NCI-H2081 (cell line): ENCODE measurements at places on chromosomes 6 and 20.

GRCh38 chr6:33008944-33009861 is at the start of gene HLA-DOA:
Gene HLA-DOA (minus strand): TSS chr6:33009591.
- peak; percentile 16 for DNase-seq

DNA sequence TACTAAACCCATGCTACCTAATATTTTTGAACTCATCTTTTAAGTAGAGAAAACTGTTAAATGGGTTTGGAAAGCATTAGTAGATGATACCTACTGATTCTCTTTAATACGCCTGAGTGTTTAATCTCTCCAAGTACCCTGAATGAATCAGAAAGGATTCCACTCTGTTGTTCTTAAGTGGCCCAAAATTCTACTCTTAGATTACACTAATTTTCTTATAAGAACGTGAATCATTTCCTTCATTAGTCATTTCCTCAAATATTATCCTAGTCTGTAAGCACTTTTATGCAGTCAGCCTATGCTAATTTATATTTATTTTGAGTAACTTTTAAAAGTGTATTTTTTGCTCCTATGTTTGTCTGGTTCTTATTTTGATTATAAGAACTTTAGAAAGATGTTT is 380.0 kb downstream of the BTBD9 start:
- no peak for DNase-seq

- DNase-seq: no peak
These were observed 6.6 kb upstream of the HEBP2 start for GRCh38 chr6:138397128-138398122.

DNA sequence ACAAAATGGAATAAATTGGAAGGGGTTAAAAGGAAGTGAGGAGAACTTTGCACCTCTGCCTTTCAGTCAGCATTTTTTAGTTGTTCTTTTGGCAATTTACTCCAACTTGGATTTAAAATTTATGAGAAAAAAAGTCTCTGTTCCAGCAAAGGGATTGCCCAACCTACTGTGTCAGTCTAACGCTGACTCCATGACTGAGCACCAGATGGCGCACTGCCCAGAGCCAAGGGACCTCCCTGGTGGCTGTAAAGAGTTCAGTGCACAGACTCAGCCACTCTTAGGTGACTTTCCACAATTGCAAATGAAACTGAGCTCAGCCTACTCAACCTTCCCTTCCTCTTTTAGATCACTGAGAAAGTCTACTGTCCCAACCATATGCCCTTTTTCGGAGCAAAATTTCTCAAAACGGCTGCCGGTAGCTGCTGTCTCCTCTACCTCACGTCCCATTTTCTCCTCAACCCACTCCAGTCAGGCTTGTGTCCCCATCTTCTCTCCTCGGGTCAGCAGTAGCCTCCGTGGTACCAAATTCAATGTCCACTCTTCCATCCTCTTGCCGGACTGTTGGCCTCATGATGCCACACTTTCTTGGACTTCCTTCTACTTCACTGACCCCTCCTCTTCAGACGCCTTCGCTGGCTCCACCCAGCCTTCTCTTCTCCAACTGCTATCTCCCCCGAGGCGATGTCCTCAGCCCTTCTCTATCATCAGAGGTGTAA is 38.7 kb downstream of the GSTA2 start:
- peak; percentile 93 for DNase-seq

- no peak for DNase-seq
These were observed 55.8 kb downstream of the ERMARD start for GRCh38 chr6:169807229-169807628.

DNA sequence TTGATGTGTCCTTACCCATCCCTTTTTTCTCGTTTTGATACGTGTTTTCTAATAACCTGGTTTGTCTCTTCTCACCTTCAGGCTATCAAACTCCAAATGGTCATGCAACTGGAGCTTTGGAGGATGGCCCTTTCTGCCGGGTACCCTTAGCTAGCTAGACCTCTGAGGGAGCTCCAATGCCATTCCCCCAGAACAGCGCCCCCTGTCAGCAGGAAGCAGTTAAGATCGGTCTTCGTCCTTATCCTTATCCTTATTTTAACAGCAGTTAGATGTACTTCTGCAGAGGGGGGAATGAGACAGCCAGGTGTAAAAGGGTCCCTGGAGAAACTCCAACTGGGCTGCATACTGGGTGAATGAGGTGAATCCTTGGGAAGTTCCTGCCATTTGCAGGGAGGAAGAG is 37.2 kb downstream of the SEL1L2 start:
- DNase-seq: no peak

GRCh38 chr20:23164176-23164601 is 78.1 kb upstream of the CD93 start:
- DNase-seq: no peak

GRCh38 chr6:150929416-150929815 is 63.9 kb downstream of the MTHFD1L start:
- no peak for DNase-seq

DNA sequence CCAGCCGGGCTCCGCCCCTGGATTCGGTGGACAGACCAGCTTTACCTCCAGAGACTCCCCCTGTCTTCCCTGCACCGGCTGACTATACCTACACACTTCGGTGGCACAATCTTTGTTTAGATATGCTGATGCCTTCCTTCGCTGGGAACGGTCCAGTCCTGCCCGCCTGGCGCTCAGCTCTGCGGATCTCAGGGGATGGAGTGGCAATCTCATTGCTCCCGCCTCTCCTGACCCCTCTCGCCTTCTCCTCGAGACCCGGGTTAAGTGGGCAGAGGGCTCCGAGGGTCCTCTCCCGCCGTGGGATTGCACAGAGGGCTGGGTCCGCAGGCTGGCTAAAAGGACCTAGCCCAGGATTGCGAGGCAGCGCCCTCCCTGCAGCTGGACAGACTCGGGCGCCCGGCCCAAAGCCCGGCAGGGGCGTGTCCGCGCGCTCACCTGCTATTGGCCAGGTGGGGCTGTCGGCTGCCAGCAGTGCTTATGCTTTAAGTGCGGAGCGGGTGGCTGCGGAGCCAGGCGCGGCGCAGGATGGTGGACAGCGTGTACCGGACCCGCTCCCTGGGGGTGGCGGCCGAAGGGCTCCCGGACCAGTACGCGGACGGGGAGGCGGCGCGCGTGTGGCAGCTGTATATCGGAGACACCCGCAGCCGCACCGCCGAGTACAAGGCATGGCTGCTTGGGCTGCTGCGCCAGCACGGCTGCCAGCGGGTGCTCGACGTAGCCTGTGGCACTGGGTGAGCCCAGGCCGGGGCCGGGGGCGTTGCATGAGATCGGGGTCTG is at the start of gene GNMT:
TSS of gene GNMT (plus strand) at position 512 of the 777 bp plus-strand sequence. CDS start at position 526, 14 bp downstream.
- peak; percentile 62 for DNase-seq

- DNase-seq: no peak
These were observed 184.0 kb downstream of the PDE7B start for GRCh38 chr6:136035378-136036070.

GRCh38 chr6:142192343-142192742 is 45.3 kb downstream of the VTA1 start:
- DNase-seq: no peak

- DNase-seq: no peak
These were observed 173.3 kb downstream of the CD83 start for GRCh38 chr6:14290772-14291330.

- DNase-seq: no peak
These were observed 100.9 kb downstream of the FYN start for GRCh38 chr6:111772381-111772780.

- DNase-seq: no peak
These were observed 34.3 kb upstream of the PRIM2 start for GRCh38 chr6:57283106-57283505.

- peak; percentile 66 for DNase-seq
These were observed 18.5 kb upstream of the ISM1 start for GRCh38 chr20:13202565-13202964.

GRCh38 chr20:325889-326644 is 715 bp downstream of the SOX12 start:
- DNase-seq: peak; percentile 48

GRCh38 chr6:42010185-42010891 is 40.0 kb upstream of the TAF8 start:
- no peak for DNase-seq

- peak; percentile 16 for DNase-seq
These were observed 48.2 kb downstream of the PLG start for GRCh38 chr6:160750276-160750689.

- peak; percentile 51 for DNase-seq
These were observed 534 bp downstream of the ZNF76 start for GRCh38 chr6:35259948-35260590.

DNA sequence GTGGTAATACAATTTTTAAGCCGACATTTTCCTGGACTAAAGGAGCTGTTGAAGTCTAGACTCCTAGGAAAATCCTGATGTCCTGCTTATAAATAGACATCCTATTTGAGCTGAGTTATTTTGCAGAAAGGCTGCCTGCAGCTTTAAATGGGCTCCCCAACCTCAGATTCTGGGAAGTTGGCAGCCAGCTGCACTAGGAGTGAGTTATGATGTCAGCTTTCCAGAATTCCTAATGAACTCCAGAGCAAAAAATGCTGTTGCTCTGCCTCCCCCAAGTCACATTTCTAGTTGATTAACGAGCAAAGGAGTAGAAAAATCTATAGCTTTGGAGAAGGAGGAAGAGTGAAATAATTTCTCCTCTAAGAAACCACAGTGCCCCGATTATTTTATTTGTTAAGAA is 346.3 kb upstream of the SULF2 start:
- no peak for DNase-seq

GRCh38 chr6:149503872-149504271 is 19.1 kb upstream of the ZC3H12D start:
- DNase-seq: no peak

- DNase-seq: no peak
These were observed 177.7 kb downstream of the MRPL14 start for GRCh38 chr6:43949551-43949991.

- DNase-seq: peak; percentile 3
These were observed 470.6 kb upstream of the AGPAT4 start for GRCh38 chr6:161744211-161745067.

DNA sequence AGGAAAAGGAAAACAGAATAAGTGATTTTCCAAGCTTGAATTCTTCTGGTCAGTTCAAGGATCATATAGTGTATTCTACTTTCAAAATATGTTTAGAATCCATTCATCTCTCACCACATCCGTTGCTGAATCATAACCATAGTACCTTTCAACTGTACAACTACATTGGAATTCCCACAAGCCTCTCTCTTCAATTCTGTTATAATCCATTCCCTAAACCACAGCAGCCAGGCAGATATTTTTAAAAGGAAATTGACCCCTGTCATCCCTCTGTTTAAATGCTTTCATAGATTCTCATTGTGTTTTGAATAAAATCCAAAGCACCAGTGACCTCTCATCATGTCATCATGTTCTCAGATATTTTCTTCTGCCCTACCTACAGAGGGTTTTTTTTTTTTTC is 412.7 kb downstream of the GRIK2 start:
- DNase-seq: no peak

GRCh38 chr6:168200571-168201134 is 118.9 kb downstream of the DACT2 start:
- no peak for DNase-seq

DNA sequence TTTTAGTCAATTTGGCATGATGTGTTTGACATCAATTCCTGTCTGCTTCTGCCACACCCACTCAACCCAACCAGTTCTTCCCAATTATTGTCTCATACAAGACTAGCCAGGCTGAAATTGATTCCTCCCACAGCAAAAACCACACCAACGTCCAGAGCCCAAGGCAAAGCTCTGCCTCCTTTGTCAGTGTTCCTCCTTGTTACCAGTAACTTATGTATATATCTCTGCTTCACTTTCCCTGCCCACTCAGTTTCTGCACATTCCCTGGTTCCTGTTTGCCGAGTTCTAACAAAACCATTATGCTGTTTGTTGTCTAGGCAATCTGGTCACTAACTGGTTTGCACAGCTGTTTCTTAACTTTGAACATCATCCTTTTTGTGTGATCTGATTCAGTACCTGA is 547.9 kb upstream of the PTCHD4 start:
- peak; percentile 20 for DNase-seq

GRCh38 chr6:6790393-6790792 is 201.9 kb downstream of the LY86 start:
- no peak for DNase-seq

DNA sequence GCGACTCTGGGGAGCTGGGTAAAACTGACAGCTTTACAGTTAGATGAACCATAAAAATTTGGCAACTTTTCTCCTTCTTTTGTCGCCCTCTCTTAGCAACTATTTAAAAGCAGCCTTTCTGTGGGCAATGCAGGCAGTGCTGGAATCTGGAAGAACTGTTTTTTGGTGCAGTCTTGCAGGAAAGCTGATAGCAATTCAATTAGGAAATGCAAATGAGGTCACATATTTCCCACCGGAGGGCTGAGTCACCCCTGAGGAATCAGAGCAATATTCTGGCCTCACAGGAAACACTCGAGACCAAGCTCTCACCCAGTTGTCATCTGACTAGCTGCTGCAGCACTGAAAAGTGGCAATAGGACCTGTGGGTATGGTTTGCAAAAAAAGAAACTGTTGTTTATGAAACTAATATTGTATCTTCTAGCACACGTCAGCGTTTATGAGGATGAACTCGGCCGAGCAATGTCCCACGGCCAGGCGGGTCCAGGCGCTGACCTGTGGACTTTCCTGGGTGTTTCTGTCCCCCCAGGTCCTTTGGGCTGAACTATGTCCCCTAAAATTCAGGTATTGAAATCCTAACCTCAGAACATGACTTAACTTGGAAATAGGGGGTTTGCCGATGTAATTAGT is 312.3 kb downstream of the TAF4 start:
- no peak for DNase-seq

DNA sequence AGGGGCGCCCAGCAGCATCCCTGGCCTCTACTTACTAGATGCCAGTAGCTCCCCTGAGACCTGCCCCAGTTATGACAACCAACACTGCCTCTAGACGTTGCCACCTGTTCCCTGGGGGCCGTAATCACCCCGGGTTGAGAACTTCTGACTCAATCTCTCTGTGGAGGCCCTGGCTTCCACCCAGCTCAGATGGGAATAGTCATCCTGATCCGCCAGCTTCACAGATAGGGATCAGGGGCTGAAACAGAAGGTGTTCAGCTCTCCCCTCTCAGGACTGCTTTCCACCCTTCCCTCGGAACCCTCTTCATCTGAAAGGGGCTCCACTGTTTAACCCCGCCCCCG is 3.3 kb downstream of the CAPN11 start:
- DNase-seq: no peak

- no peak for DNase-seq
These were observed 10.4 kb downstream of the ZBP1 start for GRCh38 chr20:57609842-57610167.

GRCh38 chr6:106087548-106088325 is 1.6 kb downstream of the PRDM1 start:
- no peak for DNase-seq

DNA sequence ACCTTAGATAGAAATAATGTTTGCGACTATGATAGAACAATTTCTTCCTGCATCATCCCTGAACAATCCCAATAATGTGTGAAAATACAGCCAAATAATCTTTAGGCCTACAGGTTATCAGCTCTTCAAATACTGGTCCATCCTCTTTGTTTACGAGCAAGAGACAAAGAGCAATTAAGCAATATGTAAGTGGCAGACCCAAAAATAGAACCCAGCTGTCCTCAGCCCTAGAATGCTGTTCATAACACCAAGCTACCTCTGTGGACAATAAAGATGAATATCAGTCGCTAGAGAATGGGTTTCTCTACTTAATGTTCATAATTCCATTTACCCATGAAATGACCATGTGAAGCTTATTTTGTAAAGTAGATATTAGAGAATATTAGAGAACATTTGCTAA is 28.4 kb upstream of the OSTM1 start:
- no peak for DNase-seq
